Activated CD4-positive, alpha-beta T cell treated with anti-CD3 and anti-CD28 coated beads, Interleukin-2, amount 10 ng/mL, durations not matched to agents 24 days and 14 days (primary cell): ENCODE measurements at places on chromosomes 1 and 21.

DNA sequence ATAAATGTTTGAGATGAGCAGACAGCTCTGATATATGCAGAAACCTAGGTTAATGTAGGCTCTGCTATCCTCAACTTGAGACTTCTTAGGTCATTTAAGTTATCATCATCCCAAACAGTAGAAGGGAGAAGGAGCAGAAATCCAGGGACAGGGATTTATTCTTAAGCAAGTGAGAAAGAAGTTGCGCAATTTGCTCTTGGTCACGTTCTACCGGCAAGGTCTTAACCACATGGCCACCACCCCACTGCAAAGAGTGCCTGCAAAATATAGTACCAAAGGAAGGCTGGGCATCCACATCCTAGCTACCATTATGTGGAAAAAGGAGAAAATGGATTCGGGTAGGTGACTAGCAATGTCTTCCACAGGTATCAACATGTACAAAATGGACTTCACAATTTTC, 25.2 kb downstream of the CRNN start:
- no peaks in the 10 kb centered on the region for H3K36me3 ChIP-seq
- no peak overlapping the region for H3K4me3 ChIP-seq
- no peak for DNase-seq
- peaks cover 19% of the 10 kb centered on the region for H3K27me3 ChIP-seq

DNA sequence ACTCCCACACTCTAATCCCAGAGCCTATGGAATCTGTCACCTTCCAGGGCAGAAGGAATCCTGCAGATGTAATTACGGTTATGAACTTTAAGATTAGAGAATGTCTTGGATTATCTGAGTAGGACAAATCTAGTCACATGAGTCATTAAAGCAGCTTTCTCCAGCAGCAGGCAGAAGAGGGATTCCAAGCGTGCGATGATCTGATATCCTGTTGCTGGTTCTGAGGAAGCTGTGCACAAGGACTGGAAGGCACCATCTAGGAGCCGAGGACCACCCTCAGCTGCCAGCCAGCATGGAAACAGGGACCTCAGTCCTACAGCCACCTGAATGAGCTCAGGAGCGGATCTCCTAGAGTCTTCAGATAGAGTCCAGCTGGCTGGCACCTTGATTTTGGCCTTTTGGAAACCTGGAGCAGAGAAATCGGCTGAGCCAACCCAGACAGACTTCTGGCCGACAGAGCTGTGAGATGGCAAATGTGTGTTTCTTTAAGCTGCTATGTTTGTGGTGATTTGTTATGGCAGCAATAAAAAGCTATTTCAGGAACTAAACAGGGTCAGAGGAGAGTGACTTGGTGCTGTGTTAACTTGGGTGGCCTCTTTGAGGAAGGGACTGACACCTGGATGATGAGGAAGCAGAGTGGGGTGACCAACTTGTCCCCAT, 34.5 kb downstream of the LRRN2 start:
- no peak overlapping the region for H3K4me3 ChIP-seq
- DNase-seq: no peak
- peaks cover 27% of the 10 kb centered on the region for H3K27me3 ChIP-seq
- no peaks in the 10 kb centered on the region for H3K36me3 ChIP-seq
- H3K4me1 ChIP-seq: peaks cover 4% of the 10 kb centered on the region

DNA sequence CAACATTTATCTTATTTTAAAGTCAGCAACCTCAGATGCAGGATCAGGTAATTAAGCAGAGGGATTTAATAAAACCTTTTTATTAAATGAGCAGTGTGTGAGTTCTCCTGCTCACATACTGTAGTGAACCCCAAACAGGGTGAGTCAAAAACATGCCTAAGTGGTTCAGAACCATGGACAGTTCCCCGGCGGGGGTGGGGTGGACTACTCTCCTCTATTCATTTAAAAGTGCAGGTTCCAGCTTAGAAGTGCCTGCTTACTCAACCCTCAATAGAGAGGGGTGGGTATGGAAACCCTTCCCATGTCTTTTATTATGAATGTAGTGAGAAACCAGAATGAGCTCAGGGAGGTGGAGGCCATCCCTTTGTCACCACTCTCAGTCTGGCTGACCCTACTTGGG, 397.9 kb downstream of the HHAT start:
- DNase-seq: peak; percentile 84
- no peaks in the 10 kb centered on the region for H3K36me3 ChIP-seq
- no peak overlapping the region for H3K27ac ChIP-seq
- no peaks in the 10 kb centered on the region for H3K4me1 ChIP-seq
- H3K4me3 ChIP-seq: no peak overlapping the region
- H3K27me3 ChIP-seq: no peaks in the 10 kb centered on the region

DNA sequence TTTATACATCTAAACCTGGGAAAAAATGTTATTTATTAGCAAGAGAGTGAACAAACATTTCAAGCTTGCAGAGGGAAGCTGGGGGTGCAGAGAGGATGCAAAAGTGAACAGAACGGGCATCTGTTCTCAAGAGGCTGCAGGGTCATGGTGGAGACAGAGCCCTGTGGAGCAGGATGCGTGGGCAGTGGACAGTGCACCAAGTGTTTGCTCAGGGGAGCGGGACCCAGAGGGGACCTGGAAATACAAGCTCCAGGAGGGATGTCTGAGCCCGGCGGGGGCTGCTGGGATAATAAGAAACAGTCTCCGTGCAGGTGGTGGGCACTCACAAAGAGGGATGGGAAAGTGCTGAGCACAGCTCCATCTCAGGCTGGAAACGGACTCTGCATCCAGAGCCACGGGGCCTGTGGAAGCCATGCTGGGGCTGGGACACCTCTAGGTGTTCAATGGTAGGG, 105.3 kb upstream of the SLC45A1 start:
- peak overlapping the region; percentile 49 for H3K4me3 ChIP-seq
- peaks cover 2% of the 10 kb centered on the region for H3K36me3 ChIP-seq
- peak overlapping the region; percentile 58 for H3K27ac ChIP-seq
- H3K27me3 ChIP-seq: peaks cover 26% of the 10 kb centered on the region

DNA sequence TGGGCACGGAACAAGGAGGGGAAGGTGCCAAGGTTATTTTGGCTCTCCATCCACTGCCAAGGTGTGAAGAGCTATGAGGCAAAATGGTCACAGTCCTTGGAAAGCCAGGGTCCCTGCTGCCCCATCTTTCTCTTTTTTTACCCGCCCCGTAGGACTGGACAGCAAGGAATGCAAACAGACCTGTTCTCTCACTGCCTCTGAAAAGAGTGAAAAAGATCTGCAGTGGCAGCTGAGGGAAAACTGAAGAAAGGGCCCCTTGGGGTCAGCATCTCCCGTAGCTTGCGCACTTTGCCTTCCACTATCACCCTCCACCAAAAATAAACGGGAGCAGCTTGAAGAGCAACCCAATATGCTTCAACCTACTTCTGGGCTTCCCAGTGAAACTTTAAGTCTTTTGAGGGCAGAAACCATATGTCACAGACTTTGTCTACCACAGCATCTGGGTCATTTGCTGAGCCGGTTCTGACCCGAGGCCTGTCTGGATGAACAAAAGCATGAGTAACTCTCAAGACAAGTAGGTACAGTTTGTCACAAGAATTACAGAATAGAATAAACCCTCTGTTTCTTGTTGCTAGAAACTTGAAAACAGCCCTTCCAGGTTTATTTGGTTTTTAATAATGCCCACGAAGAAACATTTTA, 9.4 kb upstream of the KIF14 start:
- no peak for DNase-seq
- no peak overlapping the region for H3K4me3 ChIP-seq
- H3K4me1 ChIP-seq: peaks cover 30% of the 10 kb centered on the region
- no peaks in the 10 kb centered on the region for H3K36me3 ChIP-seq
- peaks cover 8% of the 10 kb centered on the region for H3K27me3 ChIP-seq
- H3K27ac ChIP-seq: no peak overlapping the region
